ENCODE measurements at places on chromosomes 5 and 9.

DNA sequence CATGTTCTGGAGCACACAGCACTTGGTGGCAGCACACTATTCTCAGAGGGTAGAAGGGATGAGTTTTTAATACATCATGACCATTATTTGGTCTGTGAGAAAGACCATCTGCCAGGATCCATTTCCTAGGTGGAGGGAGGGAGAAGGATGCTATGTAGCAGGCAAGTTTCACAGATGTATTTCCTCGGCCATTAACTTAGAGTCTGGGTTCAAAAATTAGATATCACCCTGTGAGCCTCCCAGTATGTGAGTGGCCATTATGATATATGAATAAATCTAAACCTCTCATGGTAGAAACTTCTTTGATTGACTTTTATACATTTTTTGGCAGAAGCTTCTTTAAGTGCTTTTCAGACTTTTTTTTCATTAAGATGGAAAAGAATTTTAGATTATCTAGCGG lies 133.9 kb downstream of the SREK1 start:
- DNase-seq, result no peak

- DNase-seq, result no peak
Observed at GRCh38 chr9:130112538-130113151, 58.9 kb downstream of the GPR107 start.

DNA sequence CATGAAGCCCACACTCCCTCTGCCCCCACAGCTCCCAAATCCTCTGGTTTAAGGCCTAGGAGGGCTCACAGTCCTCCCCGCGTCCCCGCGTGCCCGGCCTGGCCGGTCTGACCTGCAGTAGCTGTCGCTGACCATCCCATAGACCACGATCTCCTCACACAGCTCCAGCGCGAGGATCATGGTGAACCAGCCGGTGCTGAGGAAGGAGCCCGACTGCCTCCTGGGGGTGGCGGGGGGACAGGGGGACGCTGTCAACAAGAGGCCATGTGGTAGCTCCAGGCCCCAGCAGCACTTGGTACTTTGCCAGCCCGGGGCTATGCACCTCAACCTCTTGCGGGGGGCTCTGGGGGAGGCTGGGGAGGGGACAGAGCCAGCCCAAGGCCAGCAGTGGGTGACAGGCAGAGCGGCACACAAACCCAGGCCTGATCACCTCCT lies 7.0 kb downstream of the ST6GALNAC4 start:
- DNase-seq, result no peak

DNA sequence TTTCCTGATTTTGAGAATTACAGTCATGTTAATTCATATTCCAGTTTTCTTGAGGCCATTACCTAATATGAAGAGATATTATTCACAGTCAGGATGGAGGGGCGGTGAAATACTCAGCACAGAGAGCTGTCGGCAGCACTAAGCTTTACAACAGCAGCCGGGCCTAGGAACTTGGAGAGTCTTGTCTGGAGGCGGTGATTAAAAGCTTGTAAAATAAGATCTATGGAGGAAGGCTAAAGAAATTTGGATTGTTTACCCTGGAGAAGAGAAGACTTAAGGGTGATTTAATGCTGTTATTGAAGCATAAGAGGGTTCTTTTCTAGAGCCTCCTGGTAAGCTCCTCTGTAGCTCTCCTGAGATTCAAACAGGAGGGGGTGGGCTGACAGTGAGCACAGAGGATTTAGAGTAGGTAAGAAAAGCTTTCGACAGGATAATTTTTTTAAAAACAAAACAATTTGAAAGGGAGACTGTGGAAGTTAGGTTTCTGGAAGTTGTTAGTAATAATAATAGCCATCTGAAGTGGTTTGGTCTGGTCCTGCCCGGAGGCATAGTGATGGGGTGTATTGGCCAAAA lies 406.3 kb upstream of the ADAMTSL1 start:
- no peak for DNase-seq

DNA sequence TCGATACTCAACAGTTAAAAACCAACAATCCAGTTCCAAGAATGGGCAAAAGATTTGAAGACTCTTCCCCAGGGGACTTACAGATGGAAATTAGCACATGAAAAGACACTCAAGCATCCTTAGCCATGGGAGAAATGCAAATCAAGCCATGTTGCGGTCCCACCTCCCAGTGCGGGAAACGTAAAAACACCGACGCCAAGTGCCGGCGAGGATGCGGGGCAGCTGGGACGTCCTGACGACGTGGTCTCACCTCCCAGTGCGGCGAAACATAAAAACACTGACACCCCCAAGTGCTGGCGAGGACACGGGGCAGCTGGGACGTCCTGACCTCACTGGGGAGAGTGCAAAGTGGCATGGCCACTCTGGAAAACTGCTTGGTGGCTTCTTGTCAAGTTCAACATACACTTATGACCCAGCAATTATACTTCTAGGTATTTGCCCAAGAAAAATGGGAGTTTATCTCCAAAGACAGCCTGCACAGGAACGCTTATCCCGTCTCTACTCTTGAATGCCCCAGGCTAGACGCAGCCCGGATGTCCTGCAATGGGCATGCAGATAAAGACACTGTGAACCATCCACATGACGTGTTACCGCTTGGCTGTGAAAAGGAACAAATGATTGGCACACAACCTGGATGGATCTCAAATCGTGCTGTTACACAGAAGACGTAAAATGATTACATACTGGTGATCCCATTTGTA lies 60.1 kb upstream of the UBAC1 start:
- no peak for DNase-seq

GRCh38 chr5:81409896-81410295 lies 16.0 kb upstream of the ACOT12 start:
- DNase-seq, result no peak

DNA sequence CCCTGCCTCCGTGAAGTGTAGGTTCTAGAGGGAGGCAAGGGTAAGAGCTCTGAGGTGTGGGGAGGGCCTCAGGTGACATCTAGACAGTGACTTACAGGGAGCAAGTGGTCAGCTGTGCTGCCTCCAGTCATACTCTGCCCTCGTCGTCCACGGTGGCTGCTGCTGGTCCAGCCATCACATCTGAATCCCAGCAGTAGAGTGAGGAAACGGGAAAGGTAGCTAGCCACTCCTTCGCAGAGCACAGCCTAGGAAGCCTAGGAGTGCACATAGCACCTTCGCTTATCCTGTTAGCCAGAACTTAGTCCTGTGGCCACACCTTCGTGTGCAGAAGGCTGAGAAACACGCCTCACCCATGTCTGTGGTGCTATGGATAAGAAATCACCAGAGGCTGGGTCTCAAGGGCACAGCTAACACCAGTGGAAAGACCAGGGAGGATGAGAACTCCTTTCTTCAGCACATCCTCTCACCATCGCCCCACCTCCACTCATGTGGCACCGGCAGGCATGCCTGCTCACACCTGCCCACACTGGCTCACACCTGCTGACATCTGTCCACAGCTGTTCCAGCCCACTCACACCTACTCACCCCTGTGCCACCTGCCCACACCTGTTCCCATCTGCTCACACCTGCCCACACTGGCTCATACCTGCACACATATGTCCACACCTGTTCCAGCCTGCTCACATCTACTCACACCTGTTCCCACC lies 44.5 kb upstream of the SLC6A19 start:
- DNase-seq, result no peak

GRCh38 chr9:107387409-107387808 lies 102.2 kb downstream of the KLF4 start:
- DNase-seq, result no peak

DNA sequence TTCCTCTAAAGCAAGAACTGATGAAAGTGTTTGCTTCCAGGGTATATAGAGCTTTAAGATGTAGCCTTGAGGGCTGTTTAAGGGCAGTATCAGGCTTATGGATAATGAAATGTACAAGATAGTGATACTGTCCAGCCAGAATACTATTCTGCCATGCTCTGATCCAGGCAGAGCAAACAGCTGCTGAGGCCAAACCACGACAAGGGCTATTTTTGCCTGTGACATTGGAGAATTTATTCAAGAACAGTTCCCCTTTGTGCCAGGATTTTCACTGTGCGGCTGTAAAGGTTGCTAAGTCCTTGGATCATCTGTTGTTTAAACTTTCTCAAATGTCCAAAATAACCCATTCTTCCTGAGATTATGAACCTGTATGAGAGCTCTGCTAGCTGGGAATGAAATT lies 70.4 kb downstream of the OTP start:
- DNase-seq, result no peak

DNA sequence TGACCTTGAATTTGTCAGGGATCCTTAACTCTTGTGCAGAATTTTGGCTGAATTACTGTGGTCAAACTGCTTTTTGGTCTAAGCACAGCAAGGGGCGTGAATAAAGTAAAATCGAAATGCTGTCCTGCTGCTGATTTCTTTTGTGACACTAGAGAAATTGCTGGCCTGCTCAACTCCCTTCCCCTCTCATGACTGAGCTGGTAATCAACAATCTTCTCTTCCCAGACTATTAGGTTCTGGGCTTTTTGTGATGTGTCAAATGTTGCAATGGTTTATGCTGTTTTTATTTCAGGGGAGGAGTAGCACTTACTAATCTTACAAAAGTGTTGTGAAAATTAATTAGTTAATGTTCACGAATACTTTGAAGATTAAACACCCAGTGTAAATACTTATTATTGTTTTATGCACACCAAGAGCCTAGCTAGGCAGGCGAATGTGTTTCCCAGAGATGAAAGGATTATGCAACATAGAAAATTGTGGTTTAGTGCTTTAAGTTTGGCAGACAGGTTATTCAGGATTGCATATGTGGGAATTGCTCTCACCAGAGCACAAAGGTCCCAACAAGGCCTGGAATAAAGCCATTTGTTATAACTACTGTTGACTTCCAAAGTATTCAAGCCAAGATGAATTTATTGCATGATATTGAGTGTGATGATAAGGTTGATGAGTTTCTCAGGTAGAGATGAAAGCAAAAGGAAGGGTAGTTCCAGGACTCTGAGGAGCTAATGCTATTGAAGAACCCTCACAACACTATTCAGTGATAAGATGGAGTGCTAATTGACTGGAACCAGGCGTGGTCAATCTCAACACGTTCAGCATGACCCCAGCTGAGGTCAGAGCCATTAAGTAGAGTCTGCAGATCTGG lies 280.7 kb upstream of the ZNF608 start:
- no peak for DNase-seq

DNA sequence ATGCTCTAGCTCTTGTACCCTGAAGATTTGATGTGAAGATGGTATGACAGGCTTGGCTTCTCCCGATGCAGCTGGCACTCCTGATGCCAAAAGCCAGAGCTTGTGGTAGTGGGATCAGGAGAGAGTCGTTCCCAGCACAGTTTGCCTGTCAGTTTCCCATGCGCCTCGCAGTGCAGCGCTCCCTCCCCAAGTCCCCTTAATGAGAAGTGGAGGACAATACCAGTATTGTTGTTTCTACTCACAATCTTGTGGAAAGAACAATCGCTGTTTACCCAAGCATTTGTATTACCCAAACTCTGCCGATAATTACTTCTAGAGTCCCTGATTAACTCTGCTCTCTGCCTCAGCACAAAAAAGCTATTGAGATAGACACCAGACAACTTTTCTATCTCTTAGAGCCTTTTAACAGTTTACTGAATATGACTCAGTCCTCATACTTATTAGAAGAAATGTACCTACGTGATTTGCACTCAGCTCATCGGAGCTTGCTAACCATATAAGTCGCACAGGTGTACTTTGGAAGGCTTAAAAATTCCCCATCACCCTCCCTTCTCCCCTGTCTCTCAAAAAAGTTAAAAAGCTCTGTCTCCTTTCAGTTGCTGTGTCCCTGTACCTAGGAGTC lies 283.2 kb upstream of the TMEM161B start:
- no peak for DNase-seq

- no peak for DNase-seq
Observed at GRCh38 chr9:123727332-123727731, 202.6 kb downstream of the DENND1A start.

- no peak for DNase-seq
Observed at GRCh38 chr5:112628214-112628980, 109.3 kb upstream of the APC start.

GRCh38 chr5:74919487-74919886 lies 53.3 kb upstream of the FAM169A start:
- no peak for DNase-seq

DNA sequence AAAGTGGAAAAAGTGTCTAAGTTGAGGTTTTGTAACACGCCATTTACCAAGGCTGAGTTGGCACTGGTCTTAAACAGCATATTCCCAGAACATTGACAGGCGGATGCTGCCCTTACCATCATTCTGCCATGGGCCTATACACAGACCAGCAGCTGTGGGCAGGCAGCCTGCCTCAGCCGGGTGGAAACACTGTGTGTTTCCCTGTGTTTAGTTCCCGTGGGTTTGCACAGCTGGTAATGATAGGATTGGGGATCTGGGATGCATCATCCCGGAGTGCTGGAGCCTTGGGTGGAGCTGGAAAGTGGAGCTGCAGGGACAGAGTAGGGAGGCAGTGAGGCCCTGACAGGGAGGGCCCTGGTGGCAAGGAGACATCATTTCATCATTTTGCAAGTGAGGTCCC lies 5.5 kb upstream of the FGD3 start:
- no peak for DNase-seq

DNA sequence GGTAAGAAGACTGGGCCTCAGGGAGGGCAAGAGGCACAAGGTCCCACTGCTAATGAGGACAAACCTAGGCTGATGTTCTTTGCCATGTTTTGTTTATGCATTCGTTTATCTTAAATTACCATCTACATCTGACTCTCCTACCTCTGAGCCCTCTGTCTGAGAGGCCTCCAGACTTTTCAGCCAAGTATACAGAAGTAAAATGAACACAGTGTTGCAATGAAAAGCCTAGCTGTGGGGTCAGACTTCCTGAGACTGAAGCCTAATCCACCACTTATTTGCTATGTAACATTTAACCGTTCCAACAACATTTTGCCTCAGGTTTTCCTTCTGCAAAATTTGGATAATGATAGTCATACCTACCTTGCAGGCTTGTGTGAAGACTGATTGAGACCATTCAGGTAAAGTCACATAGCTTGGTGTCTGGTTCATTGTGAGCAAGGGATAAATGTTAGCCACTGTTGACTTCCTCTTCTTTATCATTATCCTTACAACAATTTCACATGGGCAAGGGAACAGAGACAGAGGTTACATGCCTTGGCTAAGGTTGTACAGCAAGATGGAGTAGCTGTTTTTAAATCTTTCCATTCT lies 374.9 kb upstream of the CLINT1 start:
- no peak for DNase-seq

DNA sequence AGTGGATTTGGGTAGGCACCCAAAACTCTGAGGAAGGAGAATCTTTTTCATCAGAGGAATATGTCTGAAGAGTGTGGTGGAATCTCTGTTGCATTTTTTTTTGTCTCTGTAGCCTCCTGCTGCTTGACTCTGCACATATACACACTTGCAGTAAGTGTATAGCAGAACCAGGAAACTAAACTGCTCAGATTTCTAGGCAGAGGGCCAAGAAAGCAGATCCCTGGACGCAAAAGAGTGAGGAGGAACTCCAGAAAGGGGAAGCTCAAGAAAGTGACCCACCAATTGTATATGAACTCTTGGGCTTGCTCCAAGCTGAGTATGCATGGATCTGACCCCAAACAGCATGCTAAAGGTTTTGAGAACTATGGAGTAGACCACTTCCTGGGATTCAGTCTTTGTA lies 181.8 kb downstream of the GADD45G start:
- no peak for DNase-seq

DNA sequence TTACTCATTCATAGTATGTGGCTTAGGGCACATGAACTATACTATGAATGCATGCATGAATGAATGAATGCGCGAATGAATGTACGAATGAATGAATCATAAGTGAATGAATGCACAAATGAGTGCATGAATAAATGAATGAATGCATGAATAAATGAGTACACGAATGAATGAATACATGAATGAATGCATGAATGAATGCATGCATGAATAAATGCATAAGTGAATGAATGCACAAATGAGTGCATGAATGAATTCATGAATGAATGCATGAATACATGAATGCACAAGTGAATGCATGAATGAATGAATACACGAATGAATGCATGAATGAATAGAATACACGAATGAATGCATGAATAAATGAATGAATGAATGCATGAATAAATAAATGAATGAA lies 52.5 kb upstream of the FCN1 start:
- DNase-seq, result no peak
